ENCODE measurements at places on chromosomes 16 and 17. TPM values are rescaled to one million over a fixed set of nuclear protein-coding genes. Genes with fewer than 3 reads are reported as not detected.

CMTM1 gene
- 2.5 TPM for total RNA-seq

CX3CL1 gene
- total RNA-seq: 0.19 TPM

USP32 gene
- total RNA-seq: 46.0 TPM

MILR1 gene
- total RNA-seq: 6.5 TPM

TBC1D26 gene
- total RNA-seq: not detected

ARMC5 gene
- total RNA-seq: 8.4 TPM
